Dermis blood vessel endothelial cell (primary cell): ENCODE measurements at places on chromosomes 13 and 19. TPM values are rescaled to one million over a fixed set of nuclear protein-coding genes. Genes with fewer than 3 reads are reported as not detected.

- peak; percentile 33 for DNase-seq
These were observed 545 bp downstream of the BTBD2 start for GRCh38 chr19:2014731-2015607.

GRCh38 chr13:24651718-24652345 is 28.4 kb upstream of the ATP12A start:
- no peak for DNase-seq

DNA sequence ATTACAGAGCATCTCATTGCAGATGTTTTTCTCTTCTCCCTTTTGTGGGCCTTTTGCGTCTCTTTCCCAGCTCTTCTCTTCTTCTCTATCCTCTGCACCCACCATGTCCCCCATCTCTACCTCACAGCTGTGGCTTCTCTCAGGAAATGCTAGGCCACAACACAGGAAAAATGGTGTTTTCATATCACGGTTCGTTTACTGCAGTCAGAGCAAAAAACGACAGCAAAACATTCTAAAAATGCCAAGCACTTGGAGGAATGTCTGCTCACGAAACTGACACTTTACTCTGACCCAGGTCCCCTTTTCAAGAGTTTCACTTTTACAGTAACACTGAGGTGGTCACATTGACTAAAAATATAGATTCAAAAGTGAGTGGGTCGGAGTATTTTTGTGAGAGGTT is 152.2 kb downstream of the DCT start:
- DNase-seq, result no peak

SYDE1 gene
- 22.5 and 22.6 TPM in 2 replicates for total RNA-seq

GRCh38 chr13:32783067-32783466 is 196.8 kb downstream of the PDS5B start:
- DNase-seq, result no peak

- DNase-seq, result no peak
These were observed 4.3 kb upstream of the RAP2A start for GRCh38 chr13:97429681-97430081.
